ENCODE measurements at places on chromosomes 3 and 15.

DNA sequence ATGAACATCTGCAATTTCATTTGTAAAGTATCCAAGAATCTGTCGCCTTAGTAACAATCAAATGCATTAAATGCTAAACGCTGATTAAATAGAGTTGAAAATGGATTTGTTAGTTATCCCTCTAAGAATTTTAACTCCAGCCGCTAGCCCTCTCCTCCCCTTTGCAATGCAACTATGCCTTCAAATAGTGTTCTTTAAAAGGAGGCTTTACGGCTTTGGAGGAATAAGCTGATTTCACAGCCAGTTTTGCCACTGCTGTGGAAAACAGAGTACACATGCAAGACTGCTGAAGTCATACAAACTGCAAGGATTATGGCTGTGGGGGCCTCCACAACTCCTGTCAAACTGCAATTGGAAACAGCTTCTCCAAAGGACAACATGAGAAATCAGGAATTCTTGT, 89.2 kb downstream of the CERS3 start:
- DNase-seq = no peak

- DNase-seq = no peak
These were observed 81.1 kb upstream of the NEO1 start for GRCh38 chr15:72970933-72971760.

GRCh38 chr3:79761441-79761840, 6.4 kb downstream of the ROBO1 start:
- DNase-seq = no peak

- DNase-seq = no peak
These were observed 53.9 kb upstream of the MELTF start for GRCh38 chr3:197083486-197083885.

- DNase-seq = no peak
These were observed 12.1 kb downstream of the NR2F2 start for GRCh38 chr15:96342406-96343112.

DNA sequence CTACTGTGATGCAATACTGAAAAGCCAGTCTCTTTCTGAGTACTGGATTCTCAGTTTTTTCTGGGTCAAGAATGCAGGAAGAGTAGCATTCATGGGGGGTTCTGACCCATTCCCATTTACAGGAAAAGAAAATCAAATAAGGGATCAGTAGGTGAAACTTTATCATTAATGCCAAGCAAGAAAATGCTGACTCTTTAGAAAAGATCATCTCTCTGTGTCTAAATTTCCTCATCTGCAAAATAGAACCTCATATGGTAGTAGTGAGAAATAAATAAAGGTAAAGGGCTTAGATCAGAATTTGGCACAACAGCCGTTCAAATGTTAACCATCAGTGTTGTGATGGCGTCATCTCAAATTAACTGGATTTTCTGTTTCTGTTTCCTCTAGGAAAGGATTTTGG, 807.6 kb upstream of the LMCD1 start:
- no peak for DNase-seq

DNA sequence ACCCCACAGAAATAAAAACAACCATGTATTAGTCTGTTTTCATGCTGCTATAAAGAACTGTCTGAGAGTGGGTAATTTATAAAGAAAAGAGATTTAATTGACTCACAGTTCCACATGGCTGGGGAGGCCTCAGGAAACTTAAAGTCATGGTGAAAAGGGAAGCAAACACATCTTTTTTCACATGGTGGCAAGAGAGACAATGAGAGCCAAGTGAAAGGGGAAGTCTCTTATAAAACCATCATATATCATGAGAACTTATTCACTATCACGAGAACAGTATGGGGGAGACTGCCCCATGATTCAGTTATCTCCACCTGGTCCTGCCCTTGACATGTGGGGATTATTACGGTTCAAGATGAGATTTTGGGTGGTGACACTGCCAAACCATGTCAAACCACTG, 141.5 kb downstream of the ZMAT3 start:
- DNase-seq = no peak

- peak; percentile 47 for DNase-seq
These were observed 175.6 kb downstream of the AKAP13 start for GRCh38 chr15:85555875-85556617.

GRCh38 chr3:193764959-193765358, 172.0 kb downstream of the OPA1 start:
- DNase-seq = no peak

- DNase-seq = no peak
These were observed 505.4 kb downstream of the ZIC1 start for GRCh38 chr3:147914532-147914931.

DNA sequence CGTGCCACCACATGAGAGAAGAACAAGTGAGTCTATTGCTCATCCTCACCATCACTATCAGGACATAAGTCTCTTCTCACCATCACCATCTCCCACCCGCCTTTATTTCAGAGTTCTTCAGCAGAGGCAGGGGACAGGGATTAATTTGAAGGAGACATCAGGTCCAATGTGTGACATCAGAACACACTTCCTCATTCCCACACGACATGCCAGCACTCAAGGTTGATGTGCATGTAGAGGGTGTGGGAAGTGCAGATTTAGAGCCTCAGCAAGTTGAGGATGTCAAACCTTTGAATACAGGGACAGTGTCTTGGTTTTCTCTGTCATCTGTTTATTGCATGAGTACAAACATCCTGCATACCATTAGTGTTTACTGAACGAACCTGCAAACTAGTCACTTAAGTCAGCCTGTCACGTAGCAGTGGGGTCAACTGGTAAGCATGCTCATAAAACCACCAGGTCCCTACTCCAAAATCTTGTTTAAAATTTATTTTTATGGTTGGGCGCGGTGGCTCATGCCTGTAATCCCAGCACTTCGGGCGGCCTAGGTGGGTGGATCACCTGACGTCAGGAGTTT, 104.4 kb downstream of the MYLK start:
- DNase-seq = no peak

DNA sequence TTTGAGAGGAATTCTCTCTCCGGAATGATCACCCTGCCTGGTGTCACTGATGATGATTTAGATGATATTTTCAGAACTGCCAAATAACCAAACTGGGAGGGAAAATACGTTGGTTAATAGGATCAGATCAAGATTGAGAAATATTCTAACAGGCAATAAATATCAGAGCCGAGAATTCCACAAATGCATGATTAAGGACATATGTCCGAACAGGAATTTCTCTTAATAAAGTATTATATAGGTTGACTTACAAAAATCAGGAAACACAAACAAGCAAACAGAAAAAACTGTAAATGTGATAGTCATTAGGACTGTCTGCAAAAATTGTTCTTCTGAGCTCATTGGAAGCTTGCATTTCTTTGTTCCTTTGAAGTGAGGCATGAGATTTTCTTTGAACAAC, 75.1 kb upstream of the PHLDB2 start:
- DNase-seq = no peak

GRCh38 chr15:97470417-97470816, 490.1 kb upstream of the ARRDC4 start:
- no peak for DNase-seq

- DNase-seq = no peak
These were observed 175.5 kb upstream of the SLCO3A1 start for GRCh38 chr15:91678003-91678402.

DNA sequence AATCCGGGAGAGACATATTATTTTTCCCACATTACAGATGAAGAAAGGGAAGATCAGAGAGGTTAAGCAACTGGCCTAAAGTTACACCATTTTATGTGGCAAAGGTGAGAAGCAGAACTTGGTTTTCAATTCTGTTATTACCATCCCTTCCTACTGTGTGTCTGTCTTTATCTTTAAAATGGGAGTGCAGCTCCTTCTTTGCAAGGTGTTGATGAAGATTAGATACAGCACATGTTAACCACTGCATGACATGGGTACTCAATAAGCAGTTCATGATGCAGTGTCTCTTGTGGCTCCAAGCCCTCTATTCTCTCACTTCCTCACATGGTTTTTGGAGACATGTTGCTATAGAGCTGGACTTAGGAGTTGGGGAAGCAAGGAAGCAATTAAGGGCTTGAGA, 23.1 kb upstream of the TBC1D21 start:
- no peak for DNase-seq

GRCh38 chr15:63677778-63678177, 80.6 kb downstream of the FBXL22 start:
- DNase-seq = no peak

DNA sequence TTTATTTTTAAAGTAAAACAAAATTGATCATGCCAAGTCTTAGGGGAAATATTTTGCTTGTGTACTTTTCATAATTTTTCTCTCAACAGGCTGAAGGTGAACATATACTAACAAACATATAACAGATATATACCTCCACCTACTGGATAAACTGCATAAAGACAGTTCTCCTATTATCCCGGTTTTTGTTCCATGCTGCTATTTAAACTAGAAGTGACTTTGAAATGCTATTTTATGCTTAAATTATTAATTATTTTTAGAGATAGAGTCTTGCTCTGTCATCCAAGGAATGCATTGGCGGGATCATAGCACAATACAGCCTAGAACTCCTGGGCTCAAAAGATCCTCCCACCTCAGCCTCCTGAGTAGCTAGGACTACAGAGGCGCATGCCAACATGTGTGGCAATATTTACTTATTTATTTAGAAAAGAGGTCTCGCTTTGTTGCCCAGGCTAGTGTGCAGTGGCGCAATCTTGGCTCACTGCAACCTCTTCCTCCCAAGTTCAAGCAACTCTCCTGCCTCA, 49.8 kb downstream of the ST3GAL6 start:
- DNase-seq = peak; percentile 36

- DNase-seq = no peak
These were observed 145.5 kb downstream of the VGLL4 start for GRCh38 chr3:11498177-11498576.

DNA sequence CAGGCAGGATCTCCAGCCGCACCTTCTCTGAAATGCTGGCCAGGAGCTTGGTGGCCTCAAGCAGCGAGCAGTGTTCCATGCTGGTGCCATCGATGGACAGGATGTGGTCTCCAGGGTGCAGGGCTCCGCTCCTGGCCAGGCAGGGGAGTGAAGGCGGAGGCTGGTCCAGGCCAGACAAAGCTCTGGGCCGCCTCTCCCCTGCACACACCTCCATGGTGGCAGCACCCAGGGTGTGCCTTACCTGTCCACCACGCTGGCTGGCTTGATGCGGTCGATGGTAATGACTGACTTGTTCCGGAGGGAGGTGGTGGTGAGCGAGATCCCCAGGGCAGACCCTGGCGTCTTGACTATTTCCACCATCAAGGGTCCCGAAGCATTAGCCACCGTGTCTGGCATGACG, 20.0 kb downstream of the GRIP2 start:
- DNase-seq = no peak

DNA sequence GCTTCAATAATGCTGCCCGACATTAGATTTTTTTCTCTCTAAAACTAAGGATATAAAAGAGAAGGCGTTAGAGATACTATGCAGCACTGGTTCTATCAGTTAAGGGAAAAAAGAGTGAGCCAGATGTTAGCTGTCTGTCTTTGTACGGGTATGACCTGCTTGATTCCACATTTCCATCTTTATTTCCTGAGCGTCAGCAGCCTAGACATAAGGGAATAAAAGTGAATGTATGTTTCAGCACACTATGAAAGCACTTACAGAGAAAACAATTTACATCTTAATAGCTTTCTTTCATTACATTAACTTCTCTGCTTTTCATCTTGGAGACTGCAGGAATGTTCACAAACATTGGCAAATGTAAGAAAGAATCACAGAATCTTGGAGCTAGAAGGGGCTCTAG, 319.3 kb downstream of the CTNNB1 start:
- DNase-seq = no peak

GRCh38 chr3:184805351-184806038, 6.5 kb upstream of the VPS8 start:
- no peak for DNase-seq

GRCh38 chr15:66072616-66073361, 180.8 kb downstream of the MEGF11 start:
- DNase-seq = peak; percentile 49

GRCh38 chr3:31188112-31188511, 293.7 kb upstream of the GADL1 start:
- DNase-seq = no peak

GRCh38 chr3:11826628-11827265, 19.9 kb downstream of the TAMM41 start:
- DNase-seq = no peak

DNA sequence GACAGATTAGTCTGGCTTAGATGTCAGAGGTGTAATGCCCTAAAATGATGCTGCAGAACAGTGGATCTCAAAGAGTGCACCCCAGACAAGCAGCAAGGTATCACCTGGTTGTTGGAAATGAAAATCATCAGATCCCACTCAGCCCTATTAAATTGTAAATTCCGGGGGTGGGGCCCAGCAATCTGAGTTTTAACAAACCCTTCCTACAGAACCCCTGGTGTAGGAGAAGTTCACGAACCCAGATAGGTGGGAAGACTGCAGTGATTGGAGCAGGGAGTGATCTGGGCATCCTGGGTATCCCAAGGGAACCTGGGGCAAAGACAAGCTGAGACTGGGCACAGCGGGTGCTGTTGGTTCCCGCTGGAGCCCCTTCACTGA, 24.3 kb upstream of the THRB start:
- DNase-seq = no peak

DNA sequence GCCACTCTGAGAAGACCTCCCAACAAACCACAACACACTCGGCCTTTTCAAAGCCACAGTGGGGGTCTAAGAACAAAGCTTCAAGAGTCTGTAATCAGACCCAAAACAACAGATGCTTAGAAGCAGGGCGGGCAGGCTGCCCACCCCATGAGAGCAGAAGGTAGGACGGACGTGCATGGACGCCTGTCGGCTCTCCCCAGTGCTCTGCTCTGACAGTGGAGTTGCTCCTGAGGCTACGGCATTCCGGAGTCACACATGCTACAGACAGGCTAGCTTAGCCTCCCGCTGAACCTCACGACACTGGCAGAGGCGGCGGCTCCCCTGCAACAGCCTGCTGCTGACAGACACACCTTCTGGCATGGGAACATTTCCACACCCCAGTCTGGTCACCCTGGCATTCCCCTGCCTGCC, 33.5 kb downstream of the SLCO2A1 start:
- no peak for DNase-seq

- DNase-seq = no peak
These were observed 18.5 kb upstream of the NMNAT3 start for GRCh38 chr3:139696314-139696604.

DNA sequence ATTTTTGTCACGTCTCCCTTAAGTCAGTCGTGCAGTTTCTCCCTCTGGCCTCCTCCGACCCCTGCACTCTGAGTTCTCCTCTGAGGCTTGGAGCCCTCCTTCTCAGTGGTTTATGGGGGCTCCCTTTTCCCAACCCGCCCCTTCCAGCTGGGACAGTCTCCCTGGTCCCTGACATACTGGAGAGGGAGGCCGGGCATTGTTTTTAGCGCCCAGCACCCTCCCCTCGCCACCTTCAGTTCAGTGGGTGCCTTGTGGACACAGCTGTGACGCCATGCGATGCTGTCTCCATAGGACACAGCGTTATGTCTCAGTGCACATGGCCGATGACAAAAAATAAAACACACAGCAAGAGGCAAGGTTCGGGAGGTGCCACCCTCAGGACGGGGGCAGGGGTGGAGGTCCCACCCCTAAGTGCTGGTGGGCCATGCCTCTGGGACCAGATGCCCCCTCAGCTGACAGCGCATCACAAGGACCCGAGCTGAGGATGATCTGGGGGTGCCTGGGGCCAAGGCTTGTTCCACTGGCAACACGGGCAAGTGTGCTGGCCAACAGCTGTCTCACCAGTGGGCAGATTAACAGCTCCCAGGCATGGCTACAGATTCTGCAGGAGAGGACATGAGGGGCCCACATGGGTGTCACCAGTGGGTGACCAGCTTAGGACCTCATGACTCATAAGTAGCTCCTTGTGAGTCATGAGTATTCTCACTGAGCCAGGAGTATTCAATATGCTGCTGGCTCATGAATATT, 81.6 kb downstream of the PLXNA1 start:
- no peak for DNase-seq

Measured in GM12865 (cell line).